ENCODE measurements at places on chromosomes 6 and 20. TPM values are rescaled to one million over a fixed set of nuclear protein-coding genes. Genes with fewer than 3 reads are reported as not detected.

- DNase-seq, result peak; percentile 19
Measured at GRCh38 chr6:38671885-38672467, 31.0 kb downstream of the GLO1 start.

- DNase-seq, result no peak
Measured at GRCh38 chr6:36793913-36794712, 45.1 kb downstream of the CPNE5 start.

DNA sequence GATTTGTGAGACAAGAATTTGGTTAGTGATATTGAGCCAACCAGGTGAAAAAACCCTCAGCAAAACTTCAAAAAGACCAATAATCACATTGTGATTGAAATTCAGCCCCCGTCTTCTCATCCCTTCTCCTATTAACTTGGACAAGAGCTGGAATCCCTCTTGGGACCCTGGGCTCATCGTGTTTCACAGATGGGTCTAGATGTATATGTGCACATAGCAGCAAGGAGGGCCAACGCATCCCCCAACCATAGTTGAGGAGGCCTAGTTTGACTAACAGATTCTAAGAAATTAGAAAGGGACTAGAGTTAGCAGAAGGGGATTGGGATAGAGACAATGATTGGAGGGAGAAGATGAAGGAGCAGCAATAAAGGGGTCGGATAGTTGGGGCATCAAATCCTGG, 19.8 kb upstream of the LRFN2 start:
- no peak for DNase-seq

DNA sequence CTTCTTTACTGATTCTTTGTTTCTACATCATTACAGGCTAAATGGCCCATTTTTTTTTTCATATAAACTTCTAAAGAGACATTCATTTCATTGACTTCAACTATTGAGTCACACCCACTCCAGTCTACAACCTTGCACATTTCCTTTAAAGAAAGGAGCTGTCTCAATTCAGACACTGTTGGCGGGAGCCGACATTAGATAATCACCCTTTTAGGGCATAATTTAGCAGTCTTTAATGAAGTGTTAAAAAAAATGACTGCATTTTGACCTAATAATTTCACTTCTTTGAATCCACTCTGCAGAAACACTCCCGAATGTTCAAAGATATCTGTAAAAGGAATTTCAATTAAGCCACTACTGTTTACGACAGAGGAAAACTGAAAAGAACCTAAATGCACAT, 1.5 kb downstream of the EPM2A start:
- DNase-seq, result no peak

GRCh38 chr20:9253006-9253539, 184.2 kb downstream of the PLCB4 start:
- DNase-seq, result peak; percentile 29

DNA sequence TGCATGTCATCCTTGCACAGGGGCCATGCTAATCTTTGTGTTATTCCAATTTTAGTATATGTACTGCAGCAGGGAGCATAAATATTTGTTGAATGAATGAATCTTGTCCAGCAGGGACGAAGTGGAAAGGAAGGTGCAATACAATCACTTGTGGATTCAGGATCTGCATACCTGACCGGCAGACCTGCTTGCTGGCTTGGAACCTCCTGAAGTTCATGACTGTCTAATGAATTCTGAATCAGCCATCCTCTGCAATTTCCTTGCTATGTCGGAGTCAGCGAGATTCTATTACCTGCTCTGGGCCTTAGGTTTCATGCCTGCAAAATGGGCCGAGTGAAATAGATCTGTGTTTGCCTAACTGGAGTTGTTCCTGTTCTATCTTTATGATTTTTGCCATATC, 17.4 kb upstream of the NCOA3 start:
- no peak for DNase-seq

GRCh38 chr6:19181211-19181610, 656.0 kb upstream of the ID4 start:
- peak; percentile 11 for DNase-seq

DNA sequence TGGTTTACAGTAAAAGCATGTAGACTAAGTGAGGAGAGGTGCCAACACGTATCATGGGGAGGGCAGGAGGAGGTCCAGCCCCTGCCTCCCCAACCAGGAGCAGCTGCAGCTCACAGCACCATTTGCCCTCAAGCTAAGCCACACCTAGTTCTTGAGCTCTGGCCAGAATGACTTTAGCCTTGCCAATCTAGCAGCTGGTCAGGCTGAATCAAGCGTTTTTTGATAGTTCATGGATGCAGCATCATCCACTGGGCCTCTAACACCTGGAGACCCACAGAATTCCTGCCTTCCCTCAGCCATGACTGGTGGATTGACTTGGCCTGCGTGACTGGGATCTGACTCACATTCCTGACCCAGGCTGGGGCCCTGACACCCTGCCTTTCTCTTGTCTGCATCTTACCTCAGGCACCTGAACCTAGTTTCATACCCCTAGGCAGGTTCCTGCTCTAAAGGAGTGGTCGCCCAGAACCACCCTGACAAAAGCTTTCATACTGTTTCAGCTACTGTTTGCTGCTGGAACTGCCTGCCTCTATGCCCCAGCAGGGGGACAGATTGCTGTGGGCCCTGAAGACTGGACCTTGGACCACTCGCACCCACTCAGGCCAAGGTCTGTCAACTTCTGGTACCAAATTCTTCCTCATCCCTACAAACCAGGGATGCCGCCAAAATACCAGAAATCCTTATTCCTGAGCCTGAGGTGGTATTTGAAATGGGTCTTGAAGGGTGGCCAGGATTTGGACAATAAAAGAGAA, 122.3 kb downstream of the QRSL1 start:
- no peak for DNase-seq

- no peak for DNase-seq
Measured at GRCh38 chr6:111558690-111559187, 46.9 kb downstream of the TRAF3IP2 start.

- DNase-seq, result no peak
Measured at GRCh38 chr6:138113588-138114210, 6.5 kb upstream of the PERP start.

DNA sequence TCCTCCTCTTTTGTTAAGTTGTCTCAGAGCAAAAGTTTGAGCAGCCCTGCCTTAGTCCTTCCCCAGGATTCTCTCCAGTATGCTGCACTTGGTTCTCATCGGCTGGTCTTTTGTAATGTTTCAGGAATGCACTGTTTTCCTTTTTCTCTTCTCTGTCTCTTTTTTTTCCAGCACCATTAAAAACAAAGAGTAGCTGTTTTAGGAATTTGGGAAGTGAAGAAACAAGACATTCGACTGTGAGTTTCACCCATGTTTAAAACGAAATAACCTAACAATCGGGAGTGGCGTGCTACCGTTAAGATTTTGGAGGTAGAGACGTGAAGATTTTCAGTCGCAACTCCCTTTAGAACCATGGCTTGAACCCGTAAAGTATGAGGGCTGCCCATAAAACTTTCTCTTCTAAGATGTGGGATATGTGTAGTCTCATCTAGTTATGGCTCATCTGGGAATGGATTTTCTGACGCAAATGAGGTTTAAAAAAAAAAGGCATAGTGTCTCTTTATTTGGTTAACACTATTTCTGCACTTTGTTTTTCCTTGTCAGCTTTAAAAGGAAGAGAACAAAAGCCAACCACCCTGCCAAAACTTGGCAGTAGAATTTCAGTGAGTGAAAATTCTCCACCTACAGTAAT, 35.9 kb upstream of the RAB23 start:
- no peak for DNase-seq

DNA sequence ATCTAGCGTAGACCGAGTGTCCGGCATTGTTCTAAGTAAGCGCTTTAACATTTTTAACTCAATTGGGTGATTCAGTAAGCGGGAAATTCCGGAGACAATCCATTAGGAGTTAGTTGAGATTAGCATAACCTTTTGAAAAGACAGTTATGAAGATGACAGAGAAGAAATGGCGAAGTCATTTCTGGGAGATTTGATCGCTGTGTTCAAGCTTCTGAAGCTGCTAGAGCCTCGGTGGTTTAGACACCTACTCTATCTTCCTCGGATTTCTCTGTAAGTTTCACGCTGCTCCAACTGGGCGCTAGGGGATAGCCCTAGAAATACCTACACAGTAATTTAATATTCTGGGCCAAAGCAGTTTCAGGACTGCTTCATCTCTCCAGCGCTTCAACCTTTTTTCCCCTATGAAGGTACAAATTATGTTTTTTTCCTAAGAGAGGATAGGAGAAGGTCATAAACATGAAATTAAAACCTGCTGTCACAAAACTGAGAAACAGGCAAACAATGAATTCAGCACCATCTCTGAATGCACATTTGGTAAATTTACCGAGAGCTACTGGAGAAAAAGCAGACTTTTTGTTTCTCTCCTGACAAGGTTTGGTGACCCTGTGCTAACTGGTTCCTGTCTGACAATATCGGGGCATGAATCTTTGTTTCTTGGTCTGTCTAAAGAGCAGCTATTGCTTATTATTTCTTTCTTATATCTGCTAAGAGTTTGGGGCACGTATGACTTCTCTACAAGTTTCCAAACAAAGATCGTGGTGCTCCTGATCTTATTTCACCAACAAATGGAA, 22.4 kb downstream of the ZNF311 start:
- peak; percentile 52 for DNase-seq

DNA sequence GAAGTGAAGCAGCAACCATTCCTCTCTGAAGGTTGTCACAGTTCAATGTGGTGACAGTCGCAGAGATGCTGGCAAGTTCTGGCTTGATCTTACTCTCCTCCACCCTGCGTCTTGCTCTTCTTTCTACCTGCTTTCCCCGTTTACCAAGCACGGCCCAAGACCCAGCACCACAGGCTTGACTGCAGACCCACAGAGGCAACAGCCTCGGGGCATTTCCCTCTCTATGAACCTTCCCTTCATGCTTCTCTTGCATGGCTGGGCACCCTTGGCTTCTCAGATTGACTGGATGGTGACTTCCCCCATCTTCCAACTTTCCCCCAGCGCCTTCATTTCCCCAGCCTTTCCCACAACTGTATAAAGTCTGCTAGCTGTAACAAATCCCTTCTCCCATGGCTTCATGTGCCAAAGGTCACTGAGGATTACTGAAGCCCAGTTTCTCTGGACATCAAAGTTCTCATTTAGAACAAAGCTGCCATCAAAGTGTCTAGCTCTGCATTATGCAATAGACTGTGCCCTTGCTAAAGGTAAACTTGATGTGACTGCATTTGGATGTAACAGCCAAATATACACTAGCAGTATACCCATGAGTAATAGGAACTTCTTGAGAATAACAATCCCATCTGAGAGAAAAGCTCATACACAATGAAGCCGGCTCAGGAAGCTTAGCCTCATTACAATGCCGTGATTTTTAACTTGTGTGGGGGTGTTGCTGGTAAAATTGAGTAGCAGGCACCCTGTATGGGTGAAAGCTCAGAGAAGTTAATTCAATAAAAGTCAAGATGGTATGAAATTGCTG, 723.1 kb upstream of the FLRT3 start:
- DNase-seq, result peak; percentile 22

- no peak for DNase-seq
Measured at GRCh38 chr20:41992481-41992880, 374.3 kb upstream of the CHD6 start.

- DNase-seq, result no peak
Measured at GRCh38 chr6:46468403-46469010, 22.7 kb downstream of the RCAN2 start.

MLN gene
- 154 TPM for polyA plus RNA-seq

PDE7B gene
- polyA plus RNA-seq, result 1.3 TPM

CDKN1A gene
- polyA plus RNA-seq, result 183 TPM

PPP1R16B gene
- polyA plus RNA-seq, result 3.5 TPM

TNFAIP3 gene
- 21.9 TPM for polyA plus RNA-seq

VWA7 gene
- polyA plus RNA-seq, result 10.1 TPM
